GM18507 (cell line): ENCODE measurements at places on chromosomes 1 and 21.

- no peak for DNase-seq
These were observed 18.6 kb downstream of the PTTG1IP start for GRCh38 chr21:44854664-44855446.

DNA sequence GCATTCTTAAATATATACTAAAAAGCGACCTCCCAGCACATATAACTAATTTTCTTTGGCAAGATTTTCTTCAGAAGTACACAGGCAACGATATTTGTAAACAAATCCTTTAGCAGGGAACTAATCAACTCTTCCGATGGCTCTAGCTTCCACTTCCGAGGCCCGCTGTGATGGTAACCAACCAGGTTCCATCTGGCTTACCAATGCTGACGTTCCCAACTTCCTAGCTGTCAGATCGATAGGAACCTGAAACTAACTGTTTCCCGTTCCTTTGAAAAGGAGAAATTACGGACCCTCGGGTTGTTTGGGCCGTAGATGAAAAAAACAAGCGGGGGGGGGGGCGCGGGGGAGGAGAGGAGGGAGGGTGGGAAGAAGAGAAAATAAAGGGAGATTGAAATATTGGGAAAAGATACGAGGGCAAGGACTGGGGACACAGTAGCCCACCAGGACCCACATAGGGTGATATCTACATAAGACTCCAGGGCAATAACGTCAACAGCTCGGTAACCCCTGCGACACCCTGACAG lies 513 bp downstream of the GTF2B start:
- DNase-seq = no peak

DNA sequence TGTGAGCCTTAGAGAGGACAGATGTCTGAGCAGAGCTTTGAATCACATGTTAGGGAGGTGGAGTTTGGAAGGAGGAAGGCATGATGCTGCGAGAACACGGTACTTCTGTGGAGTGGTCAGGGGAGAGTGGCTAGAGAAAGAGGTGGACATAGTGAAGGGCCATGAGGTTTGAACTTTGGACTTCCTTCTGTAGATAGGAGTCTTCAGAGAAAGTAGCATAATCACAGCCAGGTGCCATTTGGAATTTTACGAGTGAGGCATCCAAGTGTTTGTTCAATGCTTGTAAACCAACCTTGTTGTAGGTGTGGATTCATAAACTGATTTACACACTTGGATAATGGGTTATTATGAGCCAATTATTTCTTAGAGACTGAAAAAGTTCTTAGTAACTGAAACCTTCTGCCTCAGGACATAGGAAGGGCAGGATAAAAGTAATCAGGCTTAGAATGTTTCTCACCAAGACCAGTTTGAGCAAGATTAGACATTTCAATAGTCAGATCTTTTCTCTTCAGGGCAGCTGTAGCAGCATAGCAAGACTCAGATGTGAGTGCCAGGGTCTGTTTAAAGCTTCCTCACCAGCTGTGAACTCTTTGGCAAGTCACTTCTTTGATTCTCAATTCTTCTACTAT lies 83.5 kb upstream of the HMCN1 start:
- DNase-seq = no peak

GRCh38 chr1:206472454-206472853 lies 2.2 kb downstream of the IKBKE start:
- DNase-seq = no peak

- no peak for DNase-seq
These were observed 62.3 kb downstream of the OPTC start for GRCh38 chr1:203556047-203556851.

DNA sequence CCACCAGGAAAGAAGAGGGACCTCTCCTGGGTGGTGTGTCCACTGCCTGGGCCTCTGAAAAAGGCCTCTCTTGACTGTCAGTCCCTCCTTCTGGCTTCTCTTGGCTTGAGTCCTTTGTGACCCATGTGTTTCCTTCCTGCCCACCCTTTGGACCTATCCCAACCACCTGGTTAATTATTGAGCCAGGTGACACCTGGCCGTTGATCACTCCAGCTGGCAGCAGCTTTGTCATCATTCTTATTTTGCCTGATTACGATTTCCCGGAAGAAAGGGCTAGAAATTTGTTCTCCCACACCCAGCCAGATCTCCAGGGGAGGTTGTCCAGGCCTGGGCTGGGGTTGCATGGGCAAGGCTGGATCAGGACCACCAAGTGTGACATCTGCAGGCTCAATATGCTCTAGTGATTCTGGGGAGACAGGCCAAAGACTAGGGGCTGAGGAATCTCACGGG lies 24.8 kb downstream of the CSF1 start:
- no peak for DNase-seq

- no peak for DNase-seq
These were observed 72.0 kb upstream of the TLR5 start for GRCh38 chr1:223215026-223215425.

DNA sequence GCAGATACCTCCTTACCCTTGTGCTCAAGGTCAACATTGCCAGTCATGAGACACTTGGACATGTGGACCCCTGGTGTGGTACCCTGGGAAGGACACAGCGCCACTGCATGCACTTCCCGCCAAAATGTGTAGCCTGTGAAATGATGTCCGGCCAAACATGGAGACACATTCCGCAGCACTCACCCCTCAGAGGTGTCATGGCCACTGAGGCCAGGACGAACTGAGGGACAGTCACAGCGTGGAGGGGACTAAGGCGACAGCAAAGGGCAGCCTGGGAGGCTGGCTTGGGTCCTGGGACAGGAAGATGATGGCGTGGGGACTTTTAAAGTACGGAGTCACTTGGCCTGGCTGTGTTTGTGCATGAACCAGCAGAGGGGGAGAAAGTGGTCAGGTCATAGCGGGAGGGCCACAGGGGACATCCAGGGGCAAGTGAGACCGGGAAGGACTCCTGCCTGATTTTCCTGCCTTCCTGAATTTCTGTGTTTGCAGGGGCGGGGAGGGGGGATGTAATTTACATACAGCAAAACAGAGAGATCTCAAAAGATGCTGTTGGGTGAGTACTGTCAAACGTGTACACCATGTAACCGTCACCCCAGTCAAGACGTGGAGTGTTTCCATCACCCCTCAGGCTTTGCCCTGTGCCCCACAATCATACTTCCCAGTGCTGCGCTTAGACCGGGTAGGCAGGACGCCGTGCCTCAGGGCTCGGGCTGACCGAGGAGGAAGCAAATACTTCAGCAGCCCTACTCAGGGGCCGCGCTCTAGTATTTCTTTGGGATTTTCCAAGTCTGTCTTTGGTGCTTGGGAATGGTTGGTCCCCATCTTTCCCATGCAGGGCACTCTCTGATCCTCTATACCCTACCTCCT lies 45.2 kb downstream of the WDR4 start:
- DNase-seq = no peak

DNA sequence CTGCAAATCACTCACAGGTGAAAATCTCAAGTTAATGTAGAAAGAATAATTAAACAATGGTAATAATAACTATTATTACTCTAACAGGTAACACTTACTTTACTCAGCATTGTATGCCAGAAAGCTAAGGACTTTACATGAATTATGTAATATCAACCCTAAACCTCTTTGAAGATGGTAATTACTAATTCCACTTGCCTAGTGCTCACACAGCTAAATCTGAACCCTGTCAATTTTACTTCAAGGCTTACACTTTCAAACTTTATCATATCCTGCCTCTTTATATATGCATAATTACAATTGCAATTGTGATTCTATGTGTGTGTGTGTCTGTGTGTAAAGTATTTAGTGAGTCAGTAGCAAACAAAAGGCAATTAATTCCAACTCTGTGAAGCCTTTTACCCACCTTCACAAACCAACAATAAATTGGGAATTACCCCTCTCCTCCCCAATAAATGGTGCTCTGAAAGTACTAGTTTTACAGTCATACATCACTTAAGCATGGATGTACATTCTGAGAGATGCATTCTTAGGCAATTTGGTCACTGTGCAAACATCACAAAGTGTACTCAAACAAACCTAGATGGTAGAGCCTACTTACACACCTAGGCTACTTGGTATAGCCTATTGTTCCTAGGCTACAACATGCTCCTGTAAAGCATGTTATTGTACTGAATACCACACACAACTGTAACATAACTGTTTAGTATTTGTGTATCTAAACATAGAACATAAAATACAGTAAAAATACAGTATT lies 5.9 kb downstream of the ZNF644 start:
- DNase-seq = no peak

- no peak for DNase-seq
These were observed 1326.5 kb downstream of the PLA2G4A start for GRCh38 chr1:188155261-188155660.

DNA sequence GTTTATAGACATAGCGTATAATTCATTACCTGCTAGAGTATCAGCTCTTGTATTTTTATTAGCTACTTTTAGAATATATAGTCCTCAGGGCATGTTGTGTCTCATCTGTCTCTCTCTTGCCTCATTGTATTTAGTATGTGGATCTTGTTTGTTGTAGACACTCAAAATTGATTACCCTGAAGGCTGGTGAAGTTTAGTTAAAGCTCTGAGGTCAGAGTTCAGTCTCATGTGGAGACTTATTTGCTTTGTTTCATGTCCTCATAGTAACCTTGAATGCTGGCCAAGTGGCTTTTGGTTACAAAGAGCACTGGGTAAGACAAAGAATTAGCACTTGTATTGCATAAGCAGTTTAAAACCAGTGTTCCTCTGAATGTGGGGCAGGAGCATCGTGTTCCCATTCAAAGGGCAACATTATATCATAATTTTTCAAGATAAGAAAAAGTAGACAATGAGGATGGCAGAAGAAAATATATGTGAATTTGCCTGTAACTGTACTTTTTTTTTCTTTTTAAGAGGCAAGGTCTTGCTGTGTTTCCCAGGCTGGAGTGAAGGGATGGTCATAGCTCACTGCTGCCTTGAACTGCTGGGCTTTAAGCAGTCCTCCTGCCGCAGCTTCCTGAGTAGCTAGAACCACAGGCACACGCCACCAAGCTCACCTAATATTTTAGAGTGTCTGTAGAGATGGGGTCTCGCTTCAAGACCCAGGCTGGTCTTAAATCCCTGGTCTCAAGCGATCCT lies 17.4 kb downstream of the CNST start:
- DNase-seq = no peak

DNA sequence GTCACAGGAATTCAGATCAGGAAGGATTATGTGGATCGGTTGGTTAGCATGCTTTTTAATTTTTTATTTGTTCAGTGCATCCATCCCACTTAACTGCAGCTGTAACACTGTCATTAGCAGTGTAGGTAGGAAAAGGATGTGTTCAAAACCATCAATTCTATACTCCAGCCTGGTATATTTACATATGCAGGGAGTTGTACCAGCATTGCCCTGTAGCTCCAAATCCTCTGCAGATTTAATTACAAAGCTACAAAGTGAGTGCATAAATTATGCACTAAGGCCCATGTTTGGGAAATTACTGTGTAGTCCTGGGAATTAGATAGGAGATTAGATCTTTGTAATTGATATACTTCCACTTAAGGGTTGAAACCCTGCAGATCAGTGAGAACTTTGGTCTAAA lies 15.9 kb upstream of the OSBPL9 start:
- no peak for DNase-seq

GRCh38 chr1:91928026-91928425 lies 21.2 kb upstream of the BRDT start:
- no peak for DNase-seq

DNA sequence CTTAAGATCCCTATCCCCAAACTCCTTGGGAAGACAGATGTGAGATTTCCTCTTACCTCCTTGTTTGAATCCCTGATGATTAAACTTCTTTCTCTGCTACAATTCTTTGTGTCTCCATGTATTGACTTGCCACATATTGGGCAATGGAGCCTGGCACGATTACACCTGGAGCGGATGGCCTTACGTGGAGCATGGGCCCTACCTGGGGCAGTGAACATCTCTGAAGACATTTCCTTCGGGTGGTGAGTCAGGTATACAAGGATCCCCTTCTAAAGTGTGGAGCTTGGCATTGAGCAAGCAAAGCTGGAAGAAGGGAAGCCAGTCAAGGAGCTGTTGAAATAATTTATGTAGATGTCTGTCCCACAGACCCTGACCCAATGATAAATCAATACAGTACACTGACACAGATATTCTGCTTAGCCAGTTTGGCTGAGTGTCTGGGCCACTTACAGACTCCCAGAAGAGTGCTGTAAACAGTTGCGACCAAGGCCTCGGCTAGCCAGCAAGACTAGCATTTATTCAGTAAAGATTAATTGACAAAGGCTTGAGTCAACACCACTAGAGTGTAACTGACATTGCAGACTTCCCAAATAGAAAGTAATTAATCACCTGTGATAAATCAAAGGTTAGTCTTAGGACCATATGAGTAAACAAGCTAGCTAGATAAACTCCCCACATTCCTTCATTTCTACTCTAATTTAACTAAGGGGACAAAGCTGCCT lies 83.1 kb upstream of the KCNK1 start:
- no peak for DNase-seq

DNA sequence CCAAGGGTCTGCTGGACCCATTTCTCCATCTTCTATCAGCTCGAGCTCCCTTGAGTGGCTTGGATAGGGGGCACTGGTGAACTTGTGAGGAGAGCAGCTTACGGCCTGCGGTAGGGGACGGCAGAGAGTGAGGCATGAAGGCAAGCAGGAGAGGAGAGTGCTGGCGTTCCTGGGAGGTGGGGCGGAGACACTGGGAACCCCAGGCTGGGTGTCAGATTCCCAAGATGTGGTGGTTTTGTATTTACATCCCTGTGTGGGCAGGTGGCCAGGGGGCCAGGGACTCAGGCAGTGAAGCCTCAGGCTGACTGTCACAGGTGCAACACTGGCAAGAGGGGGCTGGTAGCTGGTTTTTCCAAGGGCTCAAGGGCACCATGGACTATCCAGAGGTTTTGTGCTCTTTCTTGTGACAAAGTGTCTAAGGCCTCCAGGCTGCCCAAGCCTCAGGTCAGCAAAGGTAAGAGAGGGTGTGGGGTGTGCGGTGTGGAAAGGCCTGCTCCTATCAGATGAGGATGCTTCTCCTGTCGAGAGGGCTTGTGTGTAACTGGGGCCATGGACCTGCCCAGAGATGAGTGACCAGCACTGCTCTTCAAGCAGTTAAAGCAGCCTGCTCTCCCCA lies 45.1 kb upstream of the ROR1 start:
- no peak for DNase-seq

- DNase-seq = no peak
These were observed 152.4 kb downstream of the GALNT2 start for GRCh38 chr1:230219174-230220067.

DNA sequence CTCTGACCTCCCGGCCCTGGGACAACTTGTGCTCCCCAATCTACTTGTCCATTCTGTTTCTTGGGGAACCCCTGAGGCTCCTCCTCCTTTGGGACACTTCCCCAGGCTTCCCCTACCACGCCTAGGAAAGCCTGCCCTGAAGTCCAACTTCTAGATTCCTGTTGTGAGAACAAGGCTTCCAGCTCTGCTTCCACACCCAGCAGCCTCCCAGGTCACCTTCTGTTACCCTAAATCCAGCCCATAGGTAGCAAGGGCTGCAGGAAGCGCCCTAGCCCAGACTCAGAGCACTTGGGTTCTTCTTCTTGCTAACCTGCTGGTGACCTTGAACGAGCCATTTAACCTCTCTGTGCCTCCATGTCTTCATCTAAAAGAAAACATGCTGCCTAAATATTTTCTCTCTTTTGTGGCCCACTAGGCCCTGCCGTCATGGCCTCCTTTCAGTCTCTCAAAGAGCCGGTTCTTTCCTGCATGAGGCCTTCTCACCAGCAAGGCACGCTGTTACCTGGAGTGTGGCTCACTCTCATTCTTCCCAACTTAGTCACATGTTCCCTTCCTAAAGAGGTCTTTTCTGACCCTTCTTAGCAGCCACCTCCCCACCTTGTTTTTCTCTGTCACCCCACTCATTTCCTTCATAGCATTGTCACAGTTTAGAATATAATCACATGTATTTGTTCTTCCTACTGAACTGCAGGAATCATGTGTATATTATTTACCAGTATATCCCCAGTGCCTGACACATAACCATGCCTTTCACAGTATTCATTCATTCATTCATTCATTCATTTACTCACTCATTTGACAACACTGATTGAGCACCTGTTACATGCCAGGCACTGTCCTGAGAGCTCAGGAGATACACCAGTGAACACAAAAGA lies 1.4 kb downstream of the CAPN2 start:
- DNase-seq = no peak
